Spinal cord (tissue), 10 donors: ENCODE measurements at places on chromosomes 5 and 9.

DNA sequence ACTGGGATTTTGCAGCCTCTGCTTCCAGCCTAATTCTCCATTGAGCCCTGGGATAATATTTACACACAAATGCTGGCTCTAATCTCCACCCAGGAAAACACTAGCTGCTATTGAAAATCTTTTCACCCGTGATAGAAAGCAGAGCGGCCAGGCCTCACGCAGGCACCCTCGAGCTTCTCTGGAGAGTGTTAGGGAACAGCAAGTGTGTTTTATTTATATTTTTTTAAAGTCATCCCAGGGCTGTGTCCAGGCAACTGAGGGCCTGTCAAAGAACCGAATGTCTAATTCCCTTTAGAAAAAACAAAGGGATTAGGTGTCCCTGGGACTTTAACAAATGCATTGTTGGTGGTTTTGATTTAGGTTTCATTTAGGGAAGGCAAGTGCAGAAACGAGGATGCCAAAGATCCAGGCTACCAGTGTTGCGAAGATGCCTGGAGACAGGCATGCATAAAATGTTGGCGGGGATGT, 51.2 kb upstream of the SPRY4 start:
- no peak overlapping the region for H3K27ac ChIP-seq
- H3K4me3 ChIP-seq = no peak overlapping the region
- H3K36me3 ChIP-seq = no peaks in the 10 kb centered on the region
- no peaks in the 10 kb centered on the region for H3K27me3 ChIP-seq

DNA sequence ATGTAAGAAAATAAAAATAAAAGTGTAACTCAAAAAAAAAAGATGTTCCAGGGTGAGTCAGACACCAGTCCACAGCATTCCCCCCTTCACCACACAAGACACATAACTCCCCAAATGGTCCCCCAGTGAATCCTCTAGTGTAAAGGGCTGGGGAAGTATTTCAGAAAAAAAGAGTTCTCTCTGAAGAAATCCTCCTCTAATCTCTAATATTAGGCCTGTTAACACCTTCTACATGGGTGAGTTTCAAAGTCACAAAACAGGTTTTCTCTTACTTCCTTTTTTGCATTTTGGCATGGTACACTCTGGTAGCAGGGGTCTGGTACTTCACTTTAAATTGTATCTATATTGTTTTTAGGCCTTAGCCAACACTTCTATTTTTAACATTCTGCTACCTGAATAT, 28.2 kb downstream of the RNF145 start:
- H3K36me3 ChIP-seq = no peaks in the 10 kb centered on the region
- no peak for DNase-seq
- no peak overlapping the region for H3K4me3 ChIP-seq
- H3K27ac ChIP-seq = no peak overlapping the region
- no peaks in the 10 kb centered on the region for H3K4me1 ChIP-seq

- no peak overlapping the region for H3K4me3 ChIP-seq
- no peaks in the 10 kb centered on the region for H3K27me3 ChIP-seq
- H3K36me3 ChIP-seq = peaks cover 3% of the 10 kb centered on the region
- H3K27ac ChIP-seq = no peak overlapping the region
Measured at GRCh38 chr9:120612218-120612617, 32.3 kb upstream of the CDK5RAP2 start.

DNA sequence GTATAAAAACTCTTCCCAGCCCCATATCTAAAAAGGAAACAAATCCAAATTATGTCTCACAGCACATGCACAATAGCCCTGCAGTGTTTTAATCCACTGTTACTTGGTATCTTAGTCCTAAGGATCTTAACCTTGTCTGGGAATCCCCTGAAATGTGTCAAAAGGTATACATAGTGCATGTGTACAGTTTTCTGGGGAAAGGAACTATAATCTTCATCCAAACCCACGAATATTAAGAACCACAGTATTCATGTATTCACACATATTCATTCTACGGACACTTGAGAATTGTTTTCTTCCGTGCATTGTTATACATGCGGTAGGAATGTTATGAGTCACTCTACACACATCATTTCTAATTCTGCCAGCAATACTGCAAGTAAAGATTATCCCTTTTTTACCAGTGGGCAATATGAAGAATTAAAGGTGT, 47.8 kb upstream of the SNX2 start:
- no peaks in the 10 kb centered on the region for H3K36me3 ChIP-seq
- no peaks in the 10 kb centered on the region for H3K4me1 ChIP-seq
- DNase-seq = no peak
- H3K4me3 ChIP-seq = no peak overlapping the region
- H3K27me3 ChIP-seq = no peaks in the 10 kb centered on the region
- no peak overlapping the region for H3K27ac ChIP-seq

- H3K27ac ChIP-seq = no peak overlapping the region
- H3K36me3 ChIP-seq = no peaks in the 10 kb centered on the region
- no peaks in the 10 kb centered on the region for H3K27me3 ChIP-seq
- no peak for DNase-seq
Measured at GRCh38 chr5:65440456-65440855, 41.3 kb downstream of the ADAMTS6 start.

DNA sequence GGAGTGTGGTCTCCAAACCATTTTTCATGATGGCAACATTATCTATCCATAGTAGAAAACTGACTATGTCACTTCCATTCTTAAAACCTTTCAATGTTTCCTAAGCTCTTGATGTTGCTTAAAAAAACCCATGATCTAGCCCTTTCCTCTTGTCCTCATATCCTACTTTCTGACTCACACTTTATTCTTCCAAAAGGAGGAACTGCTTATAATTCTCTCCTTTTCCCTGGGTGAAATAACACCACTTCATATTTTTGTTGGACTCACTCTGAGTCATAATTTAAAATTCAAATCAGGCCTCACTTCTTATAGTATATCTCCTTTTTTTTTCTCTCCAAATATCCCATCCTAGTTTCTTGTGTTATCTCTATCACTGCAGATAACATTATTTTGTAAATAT, 513.9 kb downstream of the MAN2A1 start:
- DNase-seq = no peak
- no peaks in the 10 kb centered on the region for H3K36me3 ChIP-seq
- no peaks in the 10 kb centered on the region for H3K4me1 ChIP-seq
- no peak overlapping the region for H3K4me3 ChIP-seq

DNA sequence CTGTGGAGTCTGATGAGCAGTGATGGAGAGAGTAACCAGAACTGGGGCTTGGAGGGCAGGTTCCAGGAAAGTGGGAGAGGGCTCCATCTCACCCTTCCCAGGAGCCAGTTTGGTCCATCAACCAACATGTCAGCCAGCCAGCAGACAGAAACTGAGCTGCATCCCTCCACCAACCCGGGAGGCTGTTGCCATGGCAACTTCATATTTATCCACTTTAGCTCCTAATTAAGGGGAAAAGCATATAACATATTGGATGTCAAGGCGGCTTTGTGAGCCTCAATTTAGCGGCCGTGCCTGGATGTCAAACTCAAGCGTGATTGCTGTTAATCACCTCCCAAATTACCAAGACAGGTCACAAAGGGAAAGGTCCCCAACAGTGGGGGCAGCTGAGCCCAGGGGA, 81.5 kb upstream of the ARAP3 start:
- peak; percentile 91 for DNase-seq
- peaks cover 7% of the 10 kb centered on the region for H3K36me3 ChIP-seq
- no peaks in the 10 kb centered on the region for H3K27me3 ChIP-seq
- H3K27ac ChIP-seq = no peak overlapping the region
- no peak overlapping the region for H3K4me3 ChIP-seq
